Activated CD4-positive, alpha-beta T cell treated with anti-CD3 and anti-CD28 coated beads, Interleukin-2, amount 50 U/mL, for 16 hours (primary cell): ENCODE measurements at places on chromosomes 3 and 15.

DNA sequence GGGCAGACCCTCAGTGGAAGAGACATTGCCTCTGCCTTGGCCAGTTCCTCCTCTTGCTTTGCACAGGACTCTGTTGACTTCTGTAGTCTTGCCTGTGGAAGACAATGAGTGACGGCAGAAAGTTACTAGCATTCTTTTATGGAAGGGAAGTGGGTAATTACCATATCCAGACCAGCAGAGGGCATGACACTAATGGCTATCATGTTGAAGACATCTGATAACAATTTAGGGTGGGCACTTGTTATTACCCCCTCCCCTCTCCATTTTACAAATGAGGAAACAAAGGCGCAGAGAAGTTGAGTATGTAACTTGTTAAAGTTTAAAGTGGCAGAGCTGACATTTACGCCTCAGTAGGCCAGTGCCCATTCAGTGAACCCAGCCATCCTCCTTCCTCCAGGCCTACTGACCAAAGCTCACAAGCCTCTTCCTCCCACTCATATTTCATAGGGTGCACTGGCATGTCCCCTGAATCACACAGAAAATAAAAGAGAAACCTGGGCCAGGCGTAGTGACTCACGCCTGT lies 48.2 kb upstream of the FMN1 start:
- DNase-seq, result peak; percentile 6

DNA sequence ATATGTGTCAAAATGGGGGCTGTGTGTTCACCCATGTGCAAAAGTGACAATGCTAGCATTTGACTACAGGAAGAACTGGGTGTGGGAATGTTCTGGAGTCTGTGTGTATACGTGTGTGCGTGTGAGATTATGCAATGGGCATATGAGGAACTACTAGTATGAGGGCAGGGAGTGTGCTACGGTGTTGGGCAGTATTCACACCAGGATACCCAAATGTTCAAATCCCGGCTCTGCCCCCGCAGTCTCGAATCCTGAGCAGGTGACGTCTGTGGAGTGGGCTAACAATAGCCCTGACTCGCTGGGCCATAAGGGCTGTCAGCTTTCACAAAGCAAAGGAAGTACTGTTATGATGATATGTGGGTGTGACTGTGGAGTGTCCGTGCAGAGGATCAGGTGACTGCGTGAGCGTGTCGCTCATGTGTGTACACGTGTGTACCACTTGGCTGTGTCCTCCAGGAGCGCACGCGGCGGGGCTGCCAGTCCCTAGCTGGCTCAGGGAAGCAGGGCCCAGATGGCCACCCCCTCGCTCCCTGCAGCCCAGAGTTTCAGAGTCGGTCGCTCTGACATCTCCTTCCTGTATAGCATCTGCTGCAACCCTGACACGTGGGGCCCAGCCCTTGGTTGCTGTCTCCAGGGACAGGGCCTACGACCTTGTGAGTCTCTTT lies 27.2 kb downstream of the IQSEC1 start:
- peak; percentile 21 for DNase-seq

DNA sequence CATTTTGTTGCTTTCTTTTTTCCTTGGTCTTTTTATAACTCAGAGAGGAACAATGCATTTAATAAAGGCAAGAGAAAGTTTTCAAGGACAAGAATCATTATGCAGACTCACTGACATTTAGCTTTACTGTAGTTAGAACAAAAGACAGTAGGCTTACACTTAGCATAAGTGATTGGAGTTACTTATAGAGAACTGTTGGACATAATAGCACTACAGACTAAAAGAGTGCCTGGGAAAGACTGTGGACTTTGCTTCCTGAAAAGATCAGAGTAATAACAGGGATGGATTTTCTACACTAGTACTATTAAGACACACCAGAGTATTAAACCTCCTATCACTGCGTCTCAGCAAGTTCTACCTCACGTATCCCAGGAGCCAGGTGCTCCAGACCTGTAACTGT lies 39.3 kb upstream of the SPRED1 start:
- DNase-seq, result no peak

DNA sequence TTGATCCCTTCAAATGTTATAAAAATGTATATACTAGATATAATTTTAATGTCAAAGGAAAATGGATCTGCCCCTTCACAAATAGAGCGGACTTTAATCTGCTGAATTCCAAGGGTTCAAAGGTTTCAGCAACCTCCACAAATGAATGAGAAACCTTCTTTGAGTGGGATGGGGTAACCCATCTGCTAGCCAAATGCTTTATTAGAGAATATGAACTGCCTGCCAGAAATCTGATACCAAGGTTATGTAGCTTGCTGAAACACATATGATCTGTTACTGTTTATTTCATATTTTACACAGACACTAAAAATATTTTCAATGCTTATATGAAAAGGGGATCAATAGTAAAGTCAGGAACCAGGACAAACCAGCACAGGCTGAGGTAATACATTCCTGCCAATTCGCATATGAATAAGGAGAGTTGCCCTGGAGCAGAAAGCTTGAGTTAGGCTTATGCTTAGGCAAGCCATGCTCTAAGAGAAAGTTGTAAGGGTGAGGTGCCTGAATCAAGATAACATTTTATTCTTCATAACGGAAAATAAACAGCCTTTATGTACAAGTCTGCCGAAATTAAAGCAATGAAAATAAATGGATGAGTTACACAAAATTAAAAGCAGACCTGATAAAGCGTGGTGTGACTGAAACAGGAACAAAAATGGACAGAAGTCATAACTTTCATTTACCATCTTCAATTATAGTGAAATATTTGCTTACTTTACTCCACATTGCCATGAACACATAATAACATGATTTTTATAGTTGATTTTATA lies 26.5 kb downstream of the PLOD2 start:
- no peak for DNase-seq

GRCh38 chr3:144662729-144663128 lies 691.1 kb downstream of the DIPK2A start:
- DNase-seq, result no peak

DNA sequence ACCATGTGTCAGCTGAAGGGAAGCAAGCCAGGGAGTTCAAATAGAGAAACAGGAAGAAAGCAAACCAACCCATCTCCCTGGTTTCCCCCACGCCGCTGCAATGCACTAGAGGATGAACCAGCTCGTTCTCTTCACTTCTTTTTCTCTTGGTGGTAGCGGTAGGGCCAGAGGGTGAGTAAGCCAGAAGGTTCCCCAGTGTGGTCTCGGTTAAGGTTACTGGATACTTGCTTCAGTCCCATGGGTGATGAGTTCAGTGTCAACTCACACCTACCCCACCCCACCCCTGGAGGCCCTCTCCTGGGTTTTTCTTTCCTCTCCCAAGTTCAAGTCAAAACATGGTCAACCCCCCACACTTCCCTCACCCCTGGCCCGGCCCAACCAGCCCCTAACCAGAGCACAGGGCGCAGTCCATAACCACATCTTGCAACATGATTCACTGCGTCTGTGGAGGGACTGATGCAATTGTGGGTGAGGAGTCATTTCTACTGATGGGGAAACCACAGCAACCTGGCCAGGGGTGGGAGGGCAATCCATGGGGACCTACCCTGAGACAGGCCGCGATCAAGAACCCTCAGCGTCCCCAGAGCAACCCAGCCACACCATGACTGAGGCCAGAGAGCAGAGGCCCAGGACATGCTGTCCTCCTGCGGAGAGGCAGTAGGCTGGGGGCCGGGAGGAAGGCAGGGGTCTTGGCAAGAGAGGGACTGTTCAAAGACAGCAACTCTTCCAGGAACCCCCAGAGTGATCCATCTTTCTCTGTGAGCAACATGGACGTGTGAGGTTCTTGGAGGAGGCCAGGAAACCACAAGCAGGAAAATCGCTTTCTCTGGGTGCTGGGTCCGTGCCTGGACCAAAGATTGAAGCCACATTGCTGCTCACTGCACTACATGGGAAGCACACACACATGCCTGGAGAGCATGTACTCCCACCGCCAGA lies 276.6 kb downstream of the UACA start:
- peak; percentile 92 for DNase-seq

DNA sequence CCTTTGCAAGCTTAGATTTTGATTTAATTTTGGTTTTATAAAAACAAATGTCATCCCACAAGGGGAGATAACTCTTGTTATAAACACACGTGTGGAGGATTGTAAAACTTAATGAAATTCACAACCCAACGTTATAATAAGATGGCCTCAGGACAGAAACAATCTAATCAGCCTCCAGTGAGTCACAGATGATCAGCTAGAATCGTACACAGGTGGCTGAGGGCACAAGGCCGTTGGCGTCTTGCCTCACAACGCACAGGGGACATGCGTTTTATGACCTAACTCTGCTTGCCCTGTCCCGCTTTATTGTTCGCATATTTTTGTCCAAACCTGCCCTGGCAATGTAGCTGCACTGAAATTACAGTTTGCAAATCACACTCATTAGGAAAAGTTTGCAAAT lies 121.9 kb upstream of the PDZRN3 start:
- no peak for DNase-seq

- DNase-seq, result no peak
Observed at GRCh38 chr3:184822081-184822480, 10.1 kb downstream of the VPS8 start.

GRCh38 chr15:72068856-72069255 lies 49.1 kb downstream of the MYO9A start:
- no peak for DNase-seq

GRCh38 chr3:33146791-33147445 lies 33.1 kb downstream of the CRTAP start:
- DNase-seq, result no peak

DNA sequence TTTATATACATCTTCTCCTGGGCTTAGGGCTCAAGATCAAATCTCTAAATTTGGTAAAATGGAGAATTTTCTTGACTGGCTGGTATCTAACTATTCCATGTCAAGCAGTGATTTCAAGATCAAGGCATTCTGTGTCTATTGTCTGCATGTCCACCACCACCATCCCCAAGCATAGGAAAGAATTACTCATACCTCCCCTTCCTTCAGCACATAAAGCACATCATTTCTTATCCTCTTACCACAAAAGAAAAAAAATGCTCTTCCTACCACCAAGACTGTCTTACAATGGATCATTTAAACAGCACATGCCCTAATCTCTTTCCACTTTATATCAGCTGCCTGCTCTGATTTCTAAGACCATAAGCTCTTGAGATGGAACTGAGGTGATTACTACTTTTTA lies 470.5 kb upstream of the THBS1 start:
- no peak for DNase-seq

DNA sequence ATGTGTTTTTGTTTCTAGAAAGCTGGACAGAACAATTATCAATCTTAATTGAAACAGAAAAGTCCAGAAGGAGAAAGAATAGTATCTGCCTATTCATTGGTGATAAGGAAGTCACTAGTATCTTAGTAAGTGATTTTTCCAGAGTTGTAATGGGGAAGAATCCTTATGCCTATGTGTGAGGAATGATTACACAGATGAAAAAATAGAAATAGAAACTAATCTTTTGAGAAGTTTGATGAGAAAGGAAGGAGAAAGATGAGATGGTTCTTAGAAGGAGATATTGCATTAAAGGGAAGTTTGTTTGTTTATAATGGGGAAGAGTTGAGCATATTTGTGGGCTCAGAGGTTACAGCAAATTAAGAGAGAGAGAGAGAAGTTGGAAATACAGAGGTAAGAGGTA lies 42.7 kb upstream of the CBLB start:
- DNase-seq, result no peak

DNA sequence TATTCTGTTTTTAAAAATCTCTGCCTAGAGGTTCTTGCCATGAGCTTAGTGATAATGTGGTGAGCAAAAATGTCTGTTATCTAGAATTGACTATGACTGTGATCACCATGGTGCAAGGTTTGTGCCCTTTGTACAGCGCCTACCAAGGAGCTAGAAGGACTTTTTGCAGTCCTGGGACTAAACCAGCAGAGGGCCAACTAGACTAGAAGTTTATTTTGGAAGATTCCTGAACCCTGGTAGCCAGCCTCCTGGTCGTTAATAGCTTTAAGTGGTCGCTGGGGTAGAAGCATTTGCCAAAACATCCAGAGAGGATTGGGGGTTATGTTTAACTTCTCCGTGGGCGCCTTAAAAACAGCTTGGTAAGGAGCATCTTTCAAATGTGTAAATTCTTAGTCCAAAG lies 7.8 kb downstream of the SCG5 start:
- peak; percentile 7 for DNase-seq

- DNase-seq, result peak; percentile 6
Observed at GRCh38 chr3:188077160-188077799, 76.7 kb upstream of the LPP start.

DNA sequence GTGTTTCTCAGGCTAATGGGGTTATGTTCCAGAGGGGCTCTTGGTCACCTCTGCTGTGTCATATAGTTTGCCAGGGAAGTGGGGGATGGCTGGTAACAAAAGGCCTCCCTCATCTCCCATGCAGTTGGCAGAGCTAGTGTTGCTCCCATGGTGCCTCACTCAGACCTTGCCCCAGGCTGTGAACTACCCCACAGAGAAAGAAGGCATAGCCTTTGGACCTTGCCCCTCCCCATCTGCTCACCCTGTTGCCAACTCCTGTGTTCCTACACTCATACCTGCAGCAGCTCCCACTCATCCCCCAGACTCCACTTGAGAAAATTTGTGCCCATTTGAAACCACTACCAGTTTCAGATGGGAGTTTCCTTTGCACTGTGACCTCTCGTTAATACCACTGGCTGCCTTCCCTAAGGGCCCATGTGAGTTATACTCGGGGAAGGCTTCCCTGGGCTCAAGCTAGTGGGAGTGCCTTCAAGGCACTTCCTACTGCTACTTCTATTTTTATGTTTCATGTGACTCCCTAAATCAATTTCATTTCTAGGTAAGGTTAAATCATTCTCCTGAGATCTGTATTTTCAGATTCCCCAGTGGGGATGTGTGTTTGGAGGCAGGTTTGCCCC lies 25.3 kb upstream of the COPB2 start:
- DNase-seq, result no peak
